Epithelial cell of proximal tubule (primary cell): ENCODE measurements at places on chromosomes 4 and X. TPM values are rescaled to one million over a fixed set of nuclear protein-coding genes. Genes with fewer than 3 reads are reported as not detected.

GATA1 gene
- not detected in 2 replicates for total RNA-seq

DNA sequence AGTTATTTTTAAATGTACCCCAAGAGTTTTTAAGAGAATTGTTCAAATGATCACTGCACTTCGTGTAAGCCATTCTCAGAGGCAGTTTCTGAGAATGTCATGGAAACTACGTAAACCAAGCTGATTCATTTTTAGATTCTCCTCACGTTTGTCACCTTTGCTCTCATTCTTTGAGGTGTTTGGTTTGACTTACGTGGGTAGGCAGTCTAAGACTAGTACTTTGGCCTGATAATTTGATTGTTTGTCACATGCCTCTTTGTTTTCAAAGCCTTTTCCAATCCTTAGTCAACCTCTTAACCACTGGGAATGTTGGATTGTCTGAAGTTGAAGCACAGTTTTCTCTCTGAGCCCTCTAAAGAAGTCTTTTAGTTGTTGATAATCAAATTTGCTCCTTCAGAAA, 10.5 kb downstream of the SEPTIN11 start:
- peak; percentile 87 for DNase-seq

UGT2B17 gene
- not detected in 2 replicates for total RNA-seq

DNA sequence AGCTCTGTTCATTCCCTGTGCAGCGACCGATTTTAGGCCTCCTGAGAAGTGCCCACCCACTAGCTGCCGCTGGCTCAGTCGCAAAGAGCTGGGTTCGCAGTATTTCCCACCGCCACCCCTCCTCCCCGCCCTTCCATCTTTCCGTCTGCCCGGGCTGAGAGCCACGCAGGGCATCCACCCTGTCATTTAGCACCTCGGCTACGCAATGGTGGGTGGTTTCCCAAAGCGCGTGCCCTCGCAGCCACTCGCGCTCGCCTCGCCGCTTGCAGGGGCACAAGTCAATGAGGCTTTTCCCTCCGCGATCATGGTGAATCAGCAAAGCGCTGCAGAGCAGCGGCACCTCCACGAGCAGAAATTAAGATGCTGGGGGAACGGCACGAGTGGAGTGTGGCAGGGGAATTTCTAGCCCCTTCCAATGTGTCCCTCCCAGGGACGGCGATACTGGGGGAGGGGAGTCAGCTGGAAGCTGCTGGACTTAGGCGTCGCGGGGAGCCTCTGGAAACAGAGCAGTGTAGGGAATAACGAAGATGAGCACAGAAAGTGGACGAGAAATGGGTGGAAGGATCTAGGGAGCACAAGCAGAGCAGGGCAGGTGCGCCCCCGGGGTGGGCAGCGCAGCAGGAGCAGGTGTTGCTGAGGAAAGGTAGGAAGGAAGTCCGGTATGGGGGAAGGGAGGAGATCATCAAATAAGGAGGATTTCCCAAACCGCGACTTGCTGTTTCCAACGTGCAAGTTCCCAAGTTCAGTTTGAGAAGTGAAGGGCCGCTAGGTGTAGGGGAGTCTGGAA, 2.4 kb upstream of the PTCHD1 start:
- DNase-seq, result no peak

GRCh38 chr4:123133397-123134050, 211.1 kb upstream of the NUDT6 start:
- DNase-seq, result no peak

DDX60 gene
- 4.6 and 16.7 TPM in 2 replicates for total RNA-seq

DNA sequence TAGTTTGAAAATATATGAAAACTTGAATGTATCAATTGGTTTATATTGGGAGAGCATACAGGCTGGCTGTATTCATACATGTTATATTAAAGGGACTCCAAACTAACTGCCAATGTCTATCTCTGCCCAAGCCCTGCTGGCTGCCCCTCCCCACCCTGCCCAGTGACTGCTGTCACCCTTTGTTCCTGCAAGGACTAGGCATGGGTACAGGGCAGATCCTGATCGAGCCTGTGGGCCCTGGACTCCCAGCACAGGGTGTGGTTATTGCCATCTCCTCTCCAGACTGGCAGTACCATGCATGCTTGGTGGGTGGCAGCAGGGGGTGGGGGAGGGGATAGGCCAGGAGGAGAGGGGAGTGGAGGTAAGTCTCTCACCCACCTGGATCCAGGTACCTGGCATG, 167.5 kb upstream of the RASGEF1B start:
- DNase-seq, result no peak

TRPC5OS gene
- total RNA-seq, result not detected in 2 replicates
